Mesothelial cell of epicardium (in vitro differentiated cells): ENCODE measurements at places on chromosomes 13 and 19. TPM values are rescaled to one million over a fixed set of nuclear protein-coding genes. Genes with fewer than 3 reads are reported as not detected.

- H3K4me1 ChIP-seq = peaks cover 13% of the 10 kb centered on the region
- H3K36me3 ChIP-seq = no peaks in the 10 kb centered on the region
- no peak overlapping the region for H3K4me3 ChIP-seq
- H3K27ac ChIP-seq = no peak overlapping the region
- peaks cover 4% of the 10 kb centered on the region for H3K27me3 ChIP-seq
- DNase-seq = no peak
Observed at GRCh38 chr13:26920614-26921355, 160.2 kb upstream of the GPR12 start.

LRRC63 gene
- 0.38 to 0.42 TPM (median 0.42 TPM) in 3 replicates for total RNA-seq

DNA sequence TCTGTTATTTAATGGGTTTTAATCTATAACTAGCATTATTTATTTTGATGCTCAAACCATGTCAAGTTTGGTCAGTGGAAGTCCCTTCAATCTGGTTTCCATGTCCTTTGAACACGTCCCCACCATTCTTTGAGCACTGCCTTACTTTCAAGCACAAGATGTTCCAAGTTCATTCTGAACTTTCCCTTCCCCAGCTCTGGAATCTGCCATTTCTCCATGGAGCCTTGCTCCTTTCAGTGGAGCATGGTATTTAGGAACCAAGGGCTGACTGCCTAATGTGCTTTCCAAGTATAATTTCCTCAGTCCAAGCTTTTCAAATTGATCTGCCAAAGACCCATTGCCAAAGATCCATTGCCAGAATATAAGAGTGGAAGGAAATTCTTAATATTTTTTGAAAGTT is 1.1 kb upstream of the ZNF546 start:
- no peaks in the 10 kb centered on the region for H3K27me3 ChIP-seq
- H3K4me3 ChIP-seq = peak overlapping the region; percentile 91
- H3K27ac ChIP-seq = no peak overlapping the region
- no peak for DNase-seq
- peaks cover 22% of the 10 kb centered on the region for H3K4me1 ChIP-seq
- peaks cover 20% of the 10 kb centered on the region for H3K36me3 ChIP-seq

APLP1 gene
- total RNA-seq = 137 to 151 TPM (median 146 TPM) in 3 replicates

DNA sequence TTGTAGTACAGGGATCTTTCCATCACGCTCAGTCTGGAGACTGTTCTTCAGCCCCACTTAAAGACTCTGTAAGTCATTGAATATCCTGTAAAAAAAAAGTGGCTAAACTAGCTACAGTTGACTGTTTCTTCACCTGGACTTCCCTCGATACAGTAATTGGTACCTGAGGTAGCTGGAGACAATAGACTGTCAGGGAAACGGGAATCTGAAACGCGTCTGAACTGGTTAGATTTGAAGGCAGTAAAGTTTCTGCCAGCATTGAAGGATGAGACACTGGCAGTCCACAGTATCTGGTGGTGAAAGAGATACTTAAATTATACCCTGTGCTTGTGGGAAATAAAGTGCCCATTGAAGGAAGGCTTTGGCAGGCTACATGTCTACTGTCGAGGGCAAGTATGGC is 550.5 kb downstream of the IRS2 start:
- H3K4me1 ChIP-seq = peaks cover 1% of the 10 kb centered on the region
- DNase-seq = no peak
- no peak overlapping the region for H3K27ac ChIP-seq
- H3K4me3 ChIP-seq = no peak overlapping the region

DNA sequence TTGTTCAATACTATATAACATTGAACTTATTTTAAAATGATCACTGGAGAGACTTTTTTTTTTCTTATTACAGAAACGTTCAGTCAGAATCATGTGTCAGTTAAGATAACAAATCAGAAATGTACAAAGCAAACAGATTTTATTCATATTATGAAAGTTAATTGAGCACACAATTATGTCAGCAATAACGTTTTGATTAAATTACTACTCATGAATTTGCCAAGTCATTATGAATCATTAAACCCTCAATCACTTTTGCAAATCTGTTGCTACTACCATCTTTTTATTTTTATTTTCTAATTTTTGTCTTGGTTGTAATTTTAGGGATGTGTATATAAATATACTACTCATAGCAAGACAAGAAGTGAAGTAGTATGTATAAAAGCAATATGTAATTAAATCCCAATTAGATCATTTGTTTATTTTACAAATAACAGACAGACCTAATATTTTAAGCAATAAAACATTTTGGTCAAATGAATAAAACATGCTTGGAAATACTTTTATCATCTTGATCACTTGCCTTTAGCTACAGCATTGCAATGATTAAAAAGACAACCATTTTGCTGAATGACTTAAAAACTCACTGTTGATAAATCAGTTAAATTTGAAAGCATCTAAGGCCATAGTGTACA is 893.4 kb upstream of the MIR17HG start:
- no peaks in the 10 kb centered on the region for H3K36me3 ChIP-seq
- no peaks in the 10 kb centered on the region for H3K27me3 ChIP-seq
- H3K27ac ChIP-seq = no peak overlapping the region
- DNase-seq = no peak
- H3K4me1 ChIP-seq = peaks cover 3% of the 10 kb centered on the region
- H3K4me3 ChIP-seq = no peak overlapping the region

SIX5 gene
- total RNA-seq = 44.3 to 50.3 TPM (median 47.3 TPM) in 3 replicates

- H3K4me3 ChIP-seq = no peak overlapping the region
- H3K36me3 ChIP-seq = peaks cover 5% of the 10 kb centered on the region
- no peak for DNase-seq
- no peak overlapping the region for H3K27ac ChIP-seq
Observed at GRCh38 chr19:4044990-4045465, 21.7 kb downstream of the ZBTB7A start.

- H3K36me3 ChIP-seq = no peaks in the 10 kb centered on the region
- no peak overlapping the region for H3K27ac ChIP-seq
- H3K27me3 ChIP-seq = no peaks in the 10 kb centered on the region
- no peak for DNase-seq
Observed at GRCh38 chr13:18714889-18715288, 466.7 kb downstream of the TUBA3C start.

DNA sequence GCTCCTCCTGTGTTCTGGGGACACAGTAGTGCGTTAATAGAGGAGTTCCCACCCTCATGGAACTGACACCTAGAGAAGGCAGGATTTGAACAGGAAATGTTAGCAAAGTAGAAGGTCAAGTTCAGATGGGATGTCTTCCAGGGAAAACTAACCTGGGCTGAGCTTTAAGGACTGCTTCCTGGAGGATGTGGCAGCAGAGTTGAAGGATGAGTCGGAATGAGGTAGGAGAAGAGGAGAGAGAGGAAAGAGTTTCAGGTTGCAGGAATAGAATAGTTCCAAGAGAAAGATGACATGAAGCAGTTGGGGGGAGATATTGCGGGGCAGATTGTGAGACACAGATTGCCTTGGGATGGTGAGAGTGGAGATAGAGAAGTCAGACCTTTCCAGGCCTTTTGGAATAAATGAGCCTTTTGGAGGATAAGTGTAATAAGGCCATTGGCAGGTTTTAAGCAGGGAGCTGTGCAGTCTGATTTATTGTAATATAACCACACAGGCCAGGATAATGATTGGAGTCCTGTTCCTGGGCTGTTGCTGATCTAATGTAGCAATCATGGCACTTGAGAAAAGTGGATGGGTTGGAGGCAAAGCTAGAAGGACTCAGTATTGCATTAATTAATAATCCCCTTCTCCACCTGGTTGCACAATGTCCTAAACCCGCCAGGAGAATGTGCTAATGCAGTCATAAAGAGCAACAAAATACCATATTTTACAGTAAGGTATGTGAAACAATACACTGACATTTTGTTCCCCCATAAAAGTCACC is 205.4 kb downstream of the SHISA2 start:
- peaks cover 26% of the 10 kb centered on the region for H3K4me1 ChIP-seq
- no peak overlapping the region for H3K4me3 ChIP-seq
- H3K27me3 ChIP-seq = no peaks in the 10 kb centered on the region
- H3K36me3 ChIP-seq = peaks cover 7% of the 10 kb centered on the region

OR7A5 gene
- not detected in 3 replicates for total RNA-seq

- no peak overlapping the region for H3K4me3 ChIP-seq
- H3K4me1 ChIP-seq = no peaks in the 10 kb centered on the region
- DNase-seq = no peak
- H3K27ac ChIP-seq = no peak overlapping the region
Observed at GRCh38 chr19:50897191-50897607, 14.0 kb downstream of the KLK4 start.

MEDAG gene
- 7.5 to 7.9 TPM (median 7.7 TPM) in 3 replicates for total RNA-seq

DNA sequence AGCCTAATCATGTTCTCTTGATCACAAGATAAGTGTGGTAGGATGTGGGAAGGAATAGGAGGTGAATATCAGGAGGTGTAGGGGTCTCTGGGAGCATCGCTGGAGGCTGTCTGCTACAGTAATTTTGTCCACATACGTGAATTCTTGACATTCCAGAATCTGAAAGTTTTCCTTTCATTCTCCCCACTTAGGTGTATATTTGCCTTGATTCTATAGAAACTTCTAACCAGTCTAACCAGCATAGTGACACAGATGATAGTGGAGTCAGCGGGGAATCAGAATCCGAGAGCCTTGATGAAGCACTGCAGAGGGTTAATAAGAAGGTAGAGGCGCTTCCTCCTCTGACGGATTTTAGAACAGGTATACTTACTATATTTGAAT is 106.4 kb downstream of the RNF17 start:
- no peak for DNase-seq
- H3K27ac ChIP-seq = no peak overlapping the region
- no peaks in the 10 kb centered on the region for H3K27me3 ChIP-seq
- no peak overlapping the region for H3K4me3 ChIP-seq
- peaks cover 18% of the 10 kb centered on the region for H3K4me1 ChIP-seq
- H3K36me3 ChIP-seq = no peaks in the 10 kb centered on the region

DNA sequence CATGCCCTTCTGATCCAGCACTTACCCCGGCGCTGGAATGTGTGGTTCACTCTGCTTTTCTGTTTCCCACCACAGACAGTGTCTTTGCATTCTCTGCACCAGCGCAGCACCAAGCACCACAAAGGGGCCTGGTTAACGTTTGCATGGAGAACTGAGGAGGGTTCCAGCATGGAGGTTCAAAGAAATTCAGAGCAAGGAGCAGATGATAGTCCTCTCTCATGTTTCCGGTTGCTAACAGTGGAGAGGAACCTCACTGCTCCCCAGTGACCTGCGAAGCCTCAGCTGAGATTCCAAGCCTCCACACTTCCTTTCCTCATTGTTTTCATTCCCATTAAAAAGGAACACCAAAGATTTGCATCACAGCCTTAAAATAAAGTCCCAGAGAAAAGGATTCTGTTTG is 99.7 kb downstream of the STARD13 start:
- peaks cover 38% of the 10 kb centered on the region for H3K4me1 ChIP-seq
- no peak for DNase-seq
- H3K36me3 ChIP-seq = no peaks in the 10 kb centered on the region
- H3K27ac ChIP-seq = no peak overlapping the region
- H3K4me3 ChIP-seq = no peak overlapping the region
- no peaks in the 10 kb centered on the region for H3K27me3 ChIP-seq

GRCh38 chr19:757811-758668 is 7.1 kb downstream of the MISP start:
- H3K27ac ChIP-seq = no peak overlapping the region
- H3K4me1 ChIP-seq = peaks cover 2% of the 10 kb centered on the region
- no peaks in the 10 kb centered on the region for H3K27me3 ChIP-seq
- DNase-seq = no peak

SOX1 gene
- not detected in 3 replicates for total RNA-seq

LILRB2 gene
- total RNA-seq = not detected in 3 replicates

DNA sequence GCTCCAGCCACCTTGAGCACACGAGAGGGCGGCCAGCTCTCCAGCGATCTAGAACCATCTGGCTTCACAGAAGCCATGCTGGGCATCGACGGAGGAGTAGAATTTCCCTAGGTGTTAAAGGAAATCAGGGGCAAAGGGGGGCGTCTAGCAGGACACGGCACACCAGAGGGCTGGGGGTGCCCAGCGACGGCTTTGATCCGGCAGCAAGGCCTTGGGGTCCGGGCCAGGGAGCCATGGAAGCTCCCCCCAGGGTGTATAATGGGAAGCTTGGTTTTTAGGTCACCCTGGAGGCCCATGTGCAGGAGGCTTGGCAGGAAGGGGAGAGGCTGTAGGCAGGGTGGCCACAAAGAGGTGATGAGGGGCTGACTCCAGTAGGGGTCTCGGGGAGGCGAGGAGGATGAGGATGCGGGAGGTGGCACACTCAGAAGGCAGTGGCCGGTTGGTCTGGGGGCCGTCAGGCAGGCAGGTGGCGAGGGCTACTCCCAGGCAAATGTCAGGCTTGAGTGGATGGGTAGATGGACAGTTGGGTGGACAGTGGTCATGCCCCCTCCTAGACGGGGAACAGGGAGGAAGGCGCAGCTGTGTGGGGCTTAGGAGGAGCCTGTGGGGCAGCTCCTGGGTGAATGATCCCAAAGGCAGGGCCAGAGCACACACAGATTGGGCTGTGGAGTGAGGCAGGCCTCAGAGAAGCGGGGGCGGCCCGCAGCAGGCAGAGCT is 5.6 kb downstream of the KMT5C start:
- H3K4me1 ChIP-seq = peaks cover 31% of the 10 kb centered on the region
- no peaks in the 10 kb centered on the region for H3K27me3 ChIP-seq
- no peak overlapping the region for H3K27ac ChIP-seq
- no peak overlapping the region for H3K4me3 ChIP-seq

- no peaks in the 10 kb centered on the region for H3K27me3 ChIP-seq
- no peak for DNase-seq
- no peak overlapping the region for H3K27ac ChIP-seq
- no peaks in the 10 kb centered on the region for H3K4me1 ChIP-seq
Observed at GRCh38 chr13:26412936-26413716, 144.4 kb upstream of the WASF3 start.

GRCh38 chr13:113145911-113146598 is 12.4 kb upstream of the PROZ start:
- DNase-seq = no peak
- H3K4me3 ChIP-seq = no peak overlapping the region
- H3K4me1 ChIP-seq = peaks cover under 1% of the 10 kb centered on the region
- H3K36me3 ChIP-seq = no peaks in the 10 kb centered on the region

KLHL1 gene
- 0.05 TPM in 1 of 3 replicates, not detected in the others for total RNA-seq

DNA sequence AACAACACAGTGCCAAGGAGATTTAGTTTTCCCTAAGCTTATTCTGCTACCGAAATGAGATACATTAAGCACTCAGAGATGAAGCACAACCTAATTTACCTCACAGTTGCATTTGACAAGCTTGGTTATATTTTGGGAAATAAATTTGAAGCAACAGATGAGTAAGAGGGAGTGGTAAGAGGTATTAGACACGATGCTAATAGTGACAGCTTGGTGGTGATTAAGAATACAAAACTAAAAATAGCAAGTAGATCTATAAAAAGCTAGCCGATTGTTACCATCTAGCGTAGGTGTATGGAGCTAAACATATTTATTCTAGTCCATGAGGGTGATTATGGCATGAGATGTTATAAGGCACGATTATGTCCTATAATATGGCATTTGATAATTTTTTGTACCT is 208.5 kb downstream of the PCCA start:
- H3K27me3 ChIP-seq = no peaks in the 10 kb centered on the region
- no peaks in the 10 kb centered on the region for H3K36me3 ChIP-seq
- H3K4me3 ChIP-seq = no peak overlapping the region
- no peak for DNase-seq
- H3K27ac ChIP-seq = no peak overlapping the region

GRCh38 chr13:31903111-31903815 is 128.3 kb upstream of the FRY start:
- H3K4me3 ChIP-seq = no peak overlapping the region
- no peak for DNase-seq
- peaks cover 21% of the 10 kb centered on the region for H3K27me3 ChIP-seq
- H3K4me1 ChIP-seq = peaks cover 11% of the 10 kb centered on the region
